Activated CD4-positive, alpha-beta memory T cell treated with anti-CD3 and anti-CD28 coated beads for 36 hours (primary cell): ENCODE measurements at places on chromosomes 11 and 22.

- DNase-seq = peak; percentile 67
Observed at GRCh38 chr22:46612904-46613605, 7.1 kb upstream of the GRAMD4 start.

DNA sequence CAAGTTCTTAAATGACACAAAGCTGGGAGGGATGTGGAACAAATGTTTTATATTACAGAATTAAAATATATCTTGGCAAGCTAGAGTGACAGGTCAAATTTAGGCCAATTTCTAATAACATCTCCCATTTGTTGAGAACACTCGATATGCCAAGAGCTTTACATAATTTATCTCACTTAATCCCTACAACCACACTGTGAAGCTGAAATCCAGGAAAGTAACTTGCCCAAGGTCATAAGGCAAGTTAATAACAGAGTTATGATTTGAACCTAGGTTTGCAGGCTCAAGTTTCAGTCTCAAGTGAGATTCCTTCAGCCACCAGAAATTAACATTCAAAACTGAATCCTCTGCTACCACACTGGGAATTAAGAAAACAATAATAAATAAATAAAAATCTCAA lies 38.3 kb downstream of the RAB30 start:
- no peak for DNase-seq

- peak; percentile 23 for DNase-seq
Observed at GRCh38 chr11:44823006-44823405, 96.2 kb downstream of the TSPAN18 start.

- DNase-seq = no peak
Observed at GRCh38 chr22:38734421-38735100, 21.2 kb downstream of the SUN2 start.

DNA sequence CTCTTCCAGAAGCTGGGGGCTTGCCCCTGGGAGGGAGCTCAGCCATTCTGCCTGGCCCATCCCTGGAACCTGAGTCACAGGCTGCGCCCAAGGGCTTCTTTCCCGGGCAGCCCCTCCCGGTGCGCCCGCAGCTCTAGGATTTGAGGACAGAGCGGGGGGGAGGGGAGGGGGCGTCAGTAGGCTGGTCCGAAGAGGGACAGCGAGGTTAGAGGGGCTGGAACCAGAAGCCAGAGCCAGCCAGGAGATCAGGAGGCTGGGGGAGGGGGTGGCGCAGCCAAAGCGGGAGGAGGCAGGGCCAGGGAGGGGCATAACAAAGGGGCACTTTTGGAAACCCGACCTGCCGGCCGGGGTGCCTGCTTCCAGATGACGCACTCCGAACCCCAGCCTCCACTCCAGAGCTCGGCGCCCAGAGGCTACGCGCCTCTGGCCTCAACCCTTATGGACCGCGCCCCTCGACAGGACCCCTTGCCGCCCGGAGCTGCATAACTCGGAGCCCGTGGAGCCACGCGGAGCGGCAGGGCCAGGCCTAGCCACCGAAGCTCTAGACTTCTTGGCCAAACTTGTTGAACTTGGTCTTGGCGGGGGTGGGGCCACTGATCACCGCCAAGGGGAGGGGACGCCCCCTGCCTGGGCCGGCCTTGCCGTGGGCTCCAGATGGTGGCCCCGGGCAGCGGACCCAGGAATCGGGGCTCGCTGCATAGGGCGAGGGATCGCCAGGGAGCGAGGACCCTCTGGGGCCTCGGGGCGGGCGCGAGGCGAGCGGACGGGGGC lies 744 bp downstream of the PACSIN3 start:
- no peak for DNase-seq

- no peak for DNase-seq
Observed at GRCh38 chr22:43566561-43567332, 154.9 kb downstream of the MPPED1 start.

DNA sequence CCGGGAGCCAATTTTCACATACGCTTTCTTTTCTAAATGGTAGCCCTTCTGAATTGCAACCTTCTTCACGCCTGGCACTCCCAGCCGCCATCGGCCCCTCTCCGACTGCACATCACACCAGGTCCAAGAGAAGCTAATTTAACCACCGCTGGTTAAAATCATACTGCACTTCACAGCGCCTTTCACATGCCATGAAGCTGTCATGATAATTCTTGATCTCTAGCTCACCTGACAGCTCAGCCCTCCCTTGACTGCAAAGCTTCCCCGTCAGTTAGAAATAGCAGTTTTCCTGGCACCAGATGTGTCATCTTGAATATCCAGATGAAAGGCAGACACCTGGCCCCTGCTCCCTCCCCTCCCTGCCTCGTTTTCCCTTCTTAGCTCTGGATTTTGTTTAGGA lies 101.4 kb downstream of the ARL14EP start:
- no peak for DNase-seq

DNA sequence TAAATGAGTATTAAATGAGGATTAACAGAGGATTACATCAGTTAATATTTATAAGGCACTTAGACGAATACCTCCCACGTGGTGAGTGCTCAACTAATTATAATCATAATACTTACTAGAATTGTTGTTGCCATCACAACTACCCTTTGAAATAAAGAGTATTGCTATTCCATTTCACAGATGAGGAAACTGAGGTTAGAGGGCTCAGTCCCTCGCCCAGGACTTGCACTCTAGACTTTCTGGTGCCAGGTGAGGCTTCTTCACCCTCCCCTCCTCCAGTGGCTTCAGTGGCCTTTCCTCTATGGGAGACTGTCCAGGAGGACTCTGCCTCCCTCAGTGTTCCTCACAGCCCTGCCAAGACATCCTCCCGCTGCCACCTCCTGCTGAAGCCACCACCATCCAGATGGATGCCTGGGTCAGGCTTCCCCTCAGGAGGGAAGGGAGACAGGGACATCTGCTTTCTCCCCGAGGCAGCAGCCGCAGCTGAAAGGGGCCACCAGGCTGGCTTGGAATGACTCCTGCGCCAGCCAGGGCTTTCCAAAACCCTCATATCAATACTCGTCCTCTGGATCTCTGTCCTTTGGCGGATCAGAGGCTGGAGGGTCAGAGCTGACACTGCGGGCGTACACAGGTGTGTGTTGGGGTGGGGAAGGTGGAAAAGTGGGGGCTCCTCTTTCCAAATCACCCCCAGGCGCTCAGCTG lies 580.1 kb downstream of the BUD13 start:
- no peak for DNase-seq

- DNase-seq = no peak
Observed at GRCh38 chr11:117366248-117366647, 38.6 kb downstream of the CEP164 start.

- DNase-seq = no peak
Observed at GRCh38 chr11:18056561-18057181, 10.6 kb upstream of the TPH1 start.

DNA sequence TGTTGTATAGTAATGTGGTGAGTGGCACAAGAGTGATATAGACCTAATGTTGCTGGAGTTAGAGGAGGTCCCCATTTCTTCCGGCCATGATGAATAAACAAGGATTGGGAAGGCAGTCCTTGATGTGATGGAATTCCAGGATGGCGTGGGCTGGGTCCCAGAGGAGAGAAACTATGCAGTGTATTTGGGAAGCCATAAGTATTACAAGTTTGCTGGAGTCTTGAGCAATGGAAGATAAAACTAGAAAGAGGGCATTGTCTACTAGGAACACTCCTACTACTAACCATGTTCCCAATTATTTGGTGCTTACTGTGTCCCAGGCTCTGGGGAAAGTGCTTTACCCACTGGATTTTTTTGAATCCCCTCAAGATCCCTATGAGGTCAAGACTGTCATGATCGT lies 20.0 kb downstream of the LDLRAD3 start:
- DNase-seq = no peak

GRCh38 chr11:86458294-86459001 lies 83.8 kb downstream of the CCDC81 start:
- no peak for DNase-seq

- DNase-seq = no peak
Observed at GRCh38 chr11:126636911-126637794, 281.7 kb downstream of the ST3GAL4 start.

GRCh38 chr11:38448284-38448683 lies 1850.2 kb upstream of the RAG2 start:
- DNase-seq = no peak

DNA sequence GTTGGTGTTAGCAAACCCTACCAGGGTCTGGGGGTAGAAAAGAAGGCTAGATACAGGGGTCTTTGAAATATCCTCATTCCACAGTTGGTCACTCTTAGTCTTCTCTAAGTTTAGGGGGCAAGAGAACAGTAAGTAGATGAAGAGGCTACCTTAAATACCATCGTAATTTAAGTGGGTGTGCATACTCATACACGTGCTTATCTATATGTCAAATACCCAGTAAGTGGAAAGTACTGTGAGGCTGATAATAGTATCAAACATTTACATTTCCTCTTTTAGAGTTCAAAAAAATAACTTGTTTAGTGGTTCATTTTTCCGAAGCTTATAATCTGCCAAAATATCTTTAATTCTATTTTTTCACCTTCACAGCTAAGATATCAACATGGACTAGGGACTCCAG lies 90.7 kb downstream of the WNT11 start:
- no peak for DNase-seq
